ENCODE measurements at places on chromosomes 7 and 10.

DNA sequence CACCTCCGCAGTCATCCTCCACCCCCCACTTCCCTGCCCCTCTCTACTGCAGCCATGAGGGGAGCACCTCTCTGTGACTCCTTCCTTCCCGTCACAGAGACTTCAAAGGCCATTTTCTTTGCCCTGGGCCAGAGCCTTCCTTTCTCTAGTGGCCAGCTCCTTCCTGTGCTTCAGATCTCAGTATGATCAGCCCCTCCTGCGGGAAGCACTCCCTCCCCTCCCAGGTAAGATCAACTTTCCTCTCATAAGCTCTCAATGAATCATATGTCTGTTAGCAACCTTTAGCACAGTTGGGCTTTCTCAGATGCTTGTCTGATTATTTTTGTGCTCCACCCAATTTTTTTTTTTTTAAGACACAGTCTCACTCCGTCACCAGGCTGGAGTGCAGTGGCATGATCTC lies 241.0 kb upstream of the PRSS1 start:
- no peak for DNase-seq

GRCh38 chr7:71488308-71488707 lies 356.4 kb downstream of the GALNT17 start:
- DNase-seq: no peak

GRCh38 chr7:98836811-98837629 lies 32.8 kb downstream of the TMEM130 start:
- DNase-seq: peak; percentile 35

GRCh38 chr10:91520661-91521060 lies 110.5 kb downstream of the HECTD2 start:
- DNase-seq: no peak

GRCh38 chr10:92242910-92243671 lies 47.8 kb downstream of the CPEB3 start:
- no peak for DNase-seq

- peak; percentile 89 for DNase-seq
These were observed 151.5 kb upstream of the FAM3C start for GRCh38 chr7:121547544-121548092.

DNA sequence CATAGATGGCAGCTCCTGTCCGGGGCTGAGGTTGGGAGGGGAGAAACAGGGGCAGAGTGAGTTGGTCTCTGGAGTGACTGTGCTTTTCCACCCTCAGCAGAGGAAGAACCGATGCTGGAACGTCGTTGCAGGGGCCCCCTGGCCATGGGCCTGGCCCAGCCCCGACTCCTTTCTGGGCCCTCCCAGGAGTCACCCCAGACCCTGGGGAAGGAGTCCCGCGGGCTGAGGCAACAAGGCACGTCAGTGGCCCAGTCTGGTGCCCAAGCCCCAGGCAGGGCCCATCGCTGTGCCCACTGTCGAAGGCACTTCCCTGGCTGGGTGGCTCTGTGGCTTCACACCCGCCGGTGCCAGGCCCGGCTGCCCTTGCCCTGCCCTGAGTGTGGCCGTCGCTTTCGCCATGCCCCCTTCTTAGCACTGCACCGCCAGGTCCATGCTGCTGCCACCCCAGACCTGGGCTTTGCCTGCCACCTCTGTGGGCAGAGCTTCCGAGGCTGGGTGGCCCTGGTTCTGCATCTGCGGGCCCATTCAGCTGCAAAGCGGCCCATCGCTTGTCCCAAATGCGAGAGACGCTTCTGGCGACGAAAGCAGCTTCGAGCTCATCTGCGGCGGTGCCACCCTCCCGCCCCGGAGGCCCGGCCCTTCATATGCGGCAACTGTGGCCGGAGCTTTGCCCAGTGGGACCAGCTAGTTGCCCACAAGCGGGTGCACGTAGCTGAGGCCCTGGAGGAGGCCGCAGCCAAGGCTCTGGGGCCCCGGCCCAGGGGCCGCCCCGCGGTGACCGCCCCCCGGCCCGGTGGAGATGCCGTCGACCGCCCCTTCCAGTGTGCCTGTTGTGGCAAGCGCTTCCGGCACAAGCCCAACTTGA lies 2.7 kb downstream of the REPIN1 start:
- no peak for DNase-seq

DNA sequence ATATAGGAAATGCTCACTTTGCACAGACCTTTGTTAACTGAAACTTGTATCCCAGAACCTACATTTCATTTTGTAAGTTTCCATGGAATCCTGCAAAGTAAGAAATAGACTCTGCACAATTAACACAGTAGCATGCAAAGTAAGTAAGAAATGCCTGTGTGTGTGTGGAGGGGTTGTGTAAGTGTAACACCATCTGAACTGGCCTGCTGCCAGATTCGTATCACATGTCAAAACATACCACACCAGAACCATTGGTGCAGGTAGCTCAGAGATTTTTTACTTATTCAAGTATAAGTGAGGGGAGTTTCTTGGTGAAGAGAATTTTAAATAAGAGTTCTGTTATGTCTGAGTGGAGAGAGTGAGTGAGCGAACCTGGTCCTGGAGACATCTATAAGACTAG lies 17.9 kb upstream of the DDX21 start:
- DNase-seq: no peak

- DNase-seq: no peak
These were observed 1.3 kb upstream of the ATXN7L1 start for GRCh38 chr7:105877736-105878135.

DNA sequence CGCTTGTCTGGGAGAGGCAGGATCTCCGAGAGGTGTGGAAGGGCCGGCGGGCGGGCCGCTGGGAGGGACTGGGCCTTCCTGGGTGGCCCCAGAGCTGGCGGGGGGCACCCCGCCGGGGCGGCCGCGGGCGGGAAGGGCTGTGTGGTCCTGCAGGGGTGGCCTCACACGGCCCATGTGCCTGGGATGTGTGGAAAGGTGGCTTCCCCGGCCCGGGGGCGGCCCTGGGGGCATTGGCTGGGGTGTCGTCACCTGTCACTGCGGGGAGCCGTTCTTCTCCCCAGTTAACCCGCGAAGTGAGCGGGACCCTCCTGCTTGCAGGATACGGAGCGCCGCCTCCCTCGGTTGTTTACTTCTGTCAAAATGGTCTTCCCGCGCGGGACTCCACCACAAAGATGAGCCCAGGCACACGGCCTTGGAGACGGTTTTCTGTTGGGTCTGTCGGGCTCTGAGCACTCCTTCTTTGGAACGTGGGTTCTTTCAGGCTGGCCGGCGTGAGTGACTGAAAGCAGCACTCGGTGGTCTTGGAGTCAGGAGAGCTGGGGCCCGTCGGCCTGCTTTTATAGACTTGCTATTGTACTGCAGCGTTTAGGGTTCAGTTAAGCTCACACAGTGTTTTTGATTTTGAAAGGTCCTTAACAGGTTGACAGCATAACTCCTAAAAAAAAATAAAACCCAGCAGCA lies 700 bp downstream of the SMC3 start:
- DNase-seq: no peak

- peak; percentile 97 for DNase-seq
These were observed 62.0 kb upstream of the NAMPT start for GRCh38 chr7:106346678-106347217.

DNA sequence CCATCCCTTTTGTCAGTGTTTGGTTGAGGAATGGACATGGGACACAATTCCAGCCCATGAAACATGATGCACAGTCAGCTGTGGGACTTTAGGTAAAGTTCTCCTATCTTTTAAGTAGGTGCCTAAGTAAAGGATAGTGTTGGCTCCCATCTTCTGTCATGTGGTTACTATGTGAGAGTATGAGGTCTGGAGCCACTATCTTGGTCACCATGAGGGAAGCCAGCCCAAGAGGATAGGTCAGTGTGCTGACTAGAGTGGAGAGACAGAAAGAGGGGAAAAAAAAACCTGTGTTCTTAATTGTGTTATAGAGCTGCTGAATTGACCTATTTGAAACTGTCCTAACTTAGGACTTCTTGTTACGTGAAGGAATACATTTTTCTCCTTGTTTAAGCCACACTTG lies 89.7 kb upstream of the NAMPT start:
- DNase-seq: no peak

DNA sequence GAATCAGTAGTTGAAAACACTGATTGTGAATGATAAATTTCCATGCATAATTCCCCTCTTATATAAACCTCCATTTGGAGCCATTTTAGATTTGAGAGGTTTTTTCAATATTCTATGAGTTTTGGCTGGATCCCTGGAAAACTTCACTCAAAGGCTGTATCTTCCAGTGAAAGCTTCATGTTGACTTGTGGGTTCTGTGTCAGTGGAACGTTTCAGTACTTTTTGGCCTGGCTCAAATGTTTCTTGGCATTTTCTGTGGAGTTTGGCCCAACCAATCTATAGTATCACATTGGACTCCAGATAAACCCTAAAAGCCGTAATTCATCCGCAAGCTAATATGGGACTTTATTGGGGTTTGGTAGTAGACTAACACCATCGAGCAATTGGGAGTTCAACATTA lies 172.6 kb upstream of the PRPS1L1 start:
- no peak for DNase-seq

DNA sequence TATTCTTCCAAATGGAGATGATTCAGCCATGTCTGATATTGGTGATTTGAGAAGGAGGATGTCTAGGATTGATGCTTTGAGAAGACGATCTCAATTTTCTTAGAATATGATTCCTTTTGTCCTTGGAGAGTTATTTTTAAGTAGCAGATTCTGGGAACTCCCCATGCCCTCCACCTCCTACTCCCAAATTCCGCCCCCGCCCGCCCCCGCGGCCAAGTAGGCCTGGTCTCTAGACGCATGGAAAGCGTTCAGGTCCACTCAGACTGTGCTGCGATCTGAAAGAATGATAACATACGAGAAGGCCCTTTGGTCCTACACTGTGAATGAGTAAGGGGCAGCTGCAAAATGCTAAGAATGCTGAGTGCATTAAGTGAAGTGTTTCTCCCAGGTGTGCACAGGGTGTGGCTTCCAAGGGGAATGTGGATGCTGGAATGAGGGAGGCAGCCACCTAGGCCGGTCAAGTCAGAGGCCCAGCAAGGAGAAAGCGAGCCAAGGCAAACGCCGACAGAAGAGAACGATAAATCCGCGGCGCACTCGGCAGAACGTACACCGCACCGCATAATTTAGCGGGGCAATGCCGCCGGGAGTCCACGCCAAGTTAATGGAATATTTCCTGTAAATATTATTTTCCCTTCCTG lies 142.3 kb downstream of the PRPF18 start:
- DNase-seq: no peak

DNA sequence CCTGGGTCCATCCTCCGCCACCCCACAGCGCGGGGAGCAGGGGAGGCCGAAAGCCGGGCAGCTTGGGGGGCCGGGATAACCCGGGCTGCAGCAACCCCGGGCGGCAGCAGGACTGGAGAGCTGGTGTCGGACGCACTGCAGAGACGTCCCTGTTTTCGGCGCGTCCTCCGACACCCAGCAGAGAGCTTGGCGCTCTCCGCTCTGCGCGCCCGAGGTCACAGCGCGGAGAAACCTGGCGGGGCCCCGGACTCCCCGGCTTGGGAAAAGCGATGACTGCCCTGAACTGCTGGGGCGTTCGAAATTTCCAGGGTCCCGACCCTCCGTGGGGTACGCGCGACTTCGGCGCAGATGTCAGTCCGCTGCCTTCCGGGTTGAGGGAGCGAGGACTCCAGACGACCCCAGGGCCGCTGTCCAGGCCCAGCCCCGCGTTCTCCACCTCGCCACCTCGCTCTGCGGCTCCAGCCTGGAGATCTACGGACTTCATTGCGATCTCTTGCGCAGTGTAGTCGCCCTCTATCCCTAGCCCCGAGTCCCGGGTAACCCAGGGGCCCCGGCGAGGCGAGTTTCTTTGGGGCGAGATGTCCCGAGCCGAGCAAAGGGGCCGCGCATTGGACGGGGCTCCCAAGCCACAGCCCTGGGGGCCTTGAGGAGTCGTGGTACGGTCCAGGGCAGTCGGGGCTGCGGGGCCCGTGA lies 617 bp upstream of the FOXI2 start:
- no peak for DNase-seq

DNA sequence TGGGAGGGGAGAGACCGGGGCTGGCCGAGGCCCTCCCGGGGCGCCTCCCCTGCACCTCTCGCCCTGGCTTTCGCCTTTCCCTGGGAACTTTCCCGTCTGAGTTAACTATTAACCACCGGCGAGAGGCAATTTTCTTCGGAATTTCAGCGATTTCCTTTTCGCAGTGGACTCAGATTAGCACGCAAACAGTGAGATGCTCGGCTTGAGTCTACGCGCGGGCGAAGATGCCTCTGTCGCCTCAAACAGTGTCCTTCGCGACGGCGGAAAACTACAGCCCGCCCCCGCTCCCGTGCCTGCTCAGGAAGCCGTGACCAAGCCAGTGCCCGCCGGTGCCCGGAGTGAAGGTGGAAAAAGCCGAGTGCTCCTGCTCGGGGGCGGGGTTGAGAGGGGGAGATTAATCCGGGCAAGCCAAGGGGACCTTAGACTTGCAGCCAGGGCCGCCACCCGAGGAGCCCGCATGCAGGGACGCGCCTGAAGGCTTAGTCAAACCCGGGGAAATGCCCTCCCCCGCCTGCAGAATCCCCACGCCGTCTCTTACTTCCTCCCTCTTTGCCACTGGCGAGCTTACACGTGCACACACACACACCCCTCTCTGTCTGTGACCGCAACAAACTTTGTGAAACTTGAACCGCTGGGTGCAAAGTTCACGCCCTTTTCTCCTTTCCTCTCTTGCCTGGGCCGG lies 14.5 kb upstream of the PAX2 start:
- no peak for DNase-seq

GRCh38 chr10:12022580-12023257 lies 19.9 kb downstream of the UPF2 start:
- no peak for DNase-seq

DNA sequence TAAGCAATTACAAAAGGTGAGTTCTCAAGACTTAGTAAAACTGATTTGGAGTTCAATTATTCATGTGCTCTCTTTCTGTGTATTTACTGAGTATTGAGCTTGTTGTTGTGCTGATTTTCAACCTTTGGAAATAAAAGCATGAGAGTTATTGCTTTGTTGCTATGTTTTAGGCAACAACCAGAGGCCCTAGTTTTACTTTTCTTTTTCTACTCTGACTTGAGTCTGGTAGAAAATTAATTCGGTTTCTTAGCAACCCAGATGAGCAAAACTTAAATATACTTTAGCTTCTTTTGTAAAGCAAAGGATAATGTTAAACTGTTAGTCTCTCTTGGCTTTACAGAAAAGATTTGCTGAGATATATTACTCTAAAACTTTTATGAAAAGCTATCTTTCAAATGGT lies 66.4 kb upstream of the SCIN start:
- DNase-seq: no peak

GRCh38 chr7:33640741-33641140 lies 264.6 kb upstream of the BMPER start:
- DNase-seq: no peak

DNA sequence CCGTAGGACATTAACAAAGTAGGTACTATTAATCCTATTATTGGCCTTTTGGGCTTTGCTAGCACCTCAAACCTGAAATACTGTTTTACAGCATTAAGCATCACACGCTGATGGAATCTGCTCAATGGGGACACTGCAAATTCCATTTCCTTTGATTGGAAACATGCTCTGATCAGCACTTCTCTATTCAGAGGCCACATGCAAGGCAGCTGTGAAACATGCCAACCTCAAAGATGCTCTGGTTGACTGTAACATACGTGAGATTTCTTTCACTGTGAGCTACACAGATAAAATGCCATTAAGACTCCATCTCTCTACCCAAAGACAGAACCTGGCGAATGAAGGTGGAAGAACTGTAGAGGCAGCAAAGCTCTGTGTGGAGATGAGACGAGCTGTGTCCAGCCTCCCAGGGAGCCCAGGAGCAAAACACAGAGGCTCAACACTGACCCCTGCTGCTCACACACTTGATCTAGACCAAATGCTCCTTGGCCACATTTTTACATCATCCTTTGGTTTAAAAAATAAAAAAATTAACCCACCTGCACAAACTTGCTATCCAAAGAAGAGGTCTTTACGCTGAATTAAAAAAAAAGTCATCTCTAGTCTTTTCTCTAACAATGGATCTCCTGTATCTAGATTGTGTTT lies 8.0 kb downstream of the RSU1 start:
- no peak for DNase-seq
